Stimulated activated CD4-positive, alpha-beta T cell treated with anti-CD3 and anti-CD28 coated beads, Interleukin-12 subunit alpha, Interleukin-12 subunit beta, amount 100 ng/mL, for 48 hours (primary cell): ENCODE measurements at places on chromosomes 2 and 18.

DNA sequence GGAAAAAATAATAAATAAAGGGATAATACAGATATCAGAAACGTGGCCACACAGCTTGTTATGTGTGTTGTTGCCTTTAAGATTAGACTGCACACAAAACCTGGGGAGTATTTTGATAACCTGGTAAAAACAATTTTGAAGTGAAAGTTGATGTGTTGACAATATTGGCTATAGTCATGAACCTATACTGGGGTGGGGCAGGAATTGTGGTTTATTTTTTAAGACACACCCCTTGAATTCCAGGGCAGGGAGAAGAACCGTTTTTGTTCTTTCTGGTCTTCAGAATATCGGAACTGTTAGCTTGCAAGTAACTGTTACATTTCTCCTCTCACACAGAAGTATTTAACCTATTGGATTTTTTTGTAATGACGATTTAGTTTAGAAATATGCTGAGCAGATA is 80.4 kb downstream of the LIMS1 start:
- no peak for DNase-seq

DNA sequence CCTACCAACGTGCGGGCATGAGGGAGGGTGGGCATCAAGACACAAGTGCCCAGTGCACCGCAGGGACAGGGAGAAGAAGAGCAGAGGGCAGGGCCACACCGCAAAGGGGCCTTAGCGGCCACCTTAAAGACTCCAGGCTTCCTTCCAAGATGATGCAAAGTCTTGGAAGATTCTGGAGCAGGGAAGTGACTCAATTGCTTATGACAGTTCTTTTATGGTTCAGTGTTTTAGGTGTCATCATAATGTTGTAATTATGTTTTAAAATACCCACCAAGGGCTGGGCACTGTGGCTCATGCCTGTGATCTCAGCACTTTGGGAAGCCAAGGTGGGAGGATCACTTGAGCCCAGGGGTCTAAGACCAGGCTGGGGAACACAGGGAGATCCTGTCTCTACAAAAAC is 44.5 kb upstream of the SEMA4C start:
- no peak for DNase-seq

GRCh38 chr2:45070113-45070652 is 60.9 kb upstream of the SIX2 start:
- no peak for DNase-seq

DNA sequence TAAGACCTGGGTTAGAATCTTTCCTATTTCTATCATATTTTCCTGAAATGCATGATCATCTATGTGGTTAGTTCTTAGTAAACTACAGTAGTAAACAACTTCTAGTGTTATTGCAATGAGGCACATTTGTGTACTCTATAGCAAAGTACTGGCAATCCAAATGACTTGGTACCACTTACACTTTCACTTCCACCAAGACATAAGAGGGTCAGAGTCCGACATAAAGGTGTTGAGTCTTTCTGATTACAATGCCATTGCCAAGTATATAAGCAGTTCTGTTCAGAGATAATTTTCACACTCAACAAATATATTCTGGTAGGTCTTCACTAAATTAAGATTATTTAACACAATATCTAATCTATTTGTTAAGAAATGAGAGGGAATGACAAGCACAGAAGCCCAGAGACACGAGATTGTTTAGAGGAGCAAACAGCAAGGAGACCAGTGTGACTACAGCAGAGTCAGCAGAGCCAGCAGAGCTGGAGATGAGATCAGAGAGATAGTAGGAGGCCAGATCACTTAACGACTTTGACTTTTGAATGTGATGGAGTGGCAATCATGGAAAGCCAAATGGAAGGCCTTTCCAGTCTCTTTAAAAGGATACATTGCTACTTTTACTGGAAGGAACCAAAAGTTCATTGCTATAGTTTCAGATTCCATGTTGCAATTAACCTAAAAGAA is 27.5 kb downstream of the SOS1 start:
- no peak for DNase-seq

- no peak for DNase-seq
Observed at GRCh38 chr2:62920070-62920469, 130.6 kb upstream of the OTX1 start.

GRCh38 chr2:163601377-163601776 is 134.4 kb downstream of the FIGN start:
- no peak for DNase-seq

DNA sequence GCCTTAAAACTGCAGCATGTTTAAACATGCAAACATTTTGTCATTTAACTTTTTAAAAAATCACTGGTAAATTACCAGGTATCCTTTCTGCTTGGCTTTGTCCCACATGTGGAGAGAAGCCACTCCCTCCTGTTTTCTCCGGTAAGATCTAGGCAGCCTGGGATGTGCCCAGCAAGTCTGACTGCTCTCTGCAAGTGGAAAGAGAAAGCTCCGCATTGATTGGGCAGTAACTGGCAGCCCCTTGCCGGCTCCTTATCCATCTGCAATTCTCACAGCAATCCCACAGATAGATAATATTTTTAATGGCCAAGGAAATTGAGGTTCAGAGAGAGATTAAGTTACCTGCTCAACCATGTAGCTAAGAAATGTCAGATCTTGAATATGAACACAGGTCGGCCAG is 136.1 kb downstream of the TMEM200C start:
- no peak for DNase-seq

- DNase-seq = no peak
Observed at GRCh38 chr2:160322320-160322719, 122.2 kb upstream of the ITGB6 start.

DNA sequence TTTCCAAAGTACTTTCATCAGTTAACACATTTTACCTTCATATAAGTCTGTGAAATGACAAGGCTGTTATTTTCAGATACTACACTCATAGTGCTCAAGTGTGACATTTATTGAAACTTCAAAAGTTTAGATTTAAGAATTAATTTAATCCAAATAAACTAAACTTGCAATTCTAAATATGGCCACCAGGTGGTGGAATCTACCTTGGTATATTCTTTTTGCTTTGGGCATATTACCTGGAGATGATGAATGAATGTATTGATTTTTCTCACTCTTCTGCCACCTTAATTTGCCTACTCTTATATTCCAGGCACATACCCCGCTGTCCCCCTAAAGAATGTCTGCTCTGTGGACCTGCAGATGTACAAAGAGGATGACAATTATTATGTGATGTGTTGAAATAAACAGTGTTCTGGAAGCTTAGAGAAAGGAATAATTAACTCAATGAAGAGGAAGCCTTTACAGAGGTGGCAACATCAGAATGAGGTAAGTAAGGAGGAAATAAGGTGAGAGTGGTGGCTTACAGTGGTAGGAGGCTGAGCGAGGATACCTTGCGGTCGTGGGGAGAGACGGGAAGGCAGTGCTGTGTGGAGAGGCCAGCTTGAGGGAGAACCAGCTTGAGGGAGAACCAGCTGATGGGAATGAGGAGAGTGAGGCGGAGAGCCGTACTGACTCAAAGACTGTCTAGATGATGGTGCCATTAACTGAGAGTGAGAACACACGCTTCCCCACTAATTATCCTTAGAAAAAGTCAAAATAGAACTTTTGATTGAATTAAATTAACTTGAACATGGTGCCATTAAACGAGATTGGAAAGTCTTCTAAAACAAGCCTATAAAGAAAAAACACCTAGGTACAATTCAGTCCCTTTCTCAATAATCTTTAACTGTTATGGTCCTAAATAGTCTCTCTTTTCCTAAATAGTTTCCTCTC is 179.5 kb downstream of the CELF4 start:
- no peak for DNase-seq

DNA sequence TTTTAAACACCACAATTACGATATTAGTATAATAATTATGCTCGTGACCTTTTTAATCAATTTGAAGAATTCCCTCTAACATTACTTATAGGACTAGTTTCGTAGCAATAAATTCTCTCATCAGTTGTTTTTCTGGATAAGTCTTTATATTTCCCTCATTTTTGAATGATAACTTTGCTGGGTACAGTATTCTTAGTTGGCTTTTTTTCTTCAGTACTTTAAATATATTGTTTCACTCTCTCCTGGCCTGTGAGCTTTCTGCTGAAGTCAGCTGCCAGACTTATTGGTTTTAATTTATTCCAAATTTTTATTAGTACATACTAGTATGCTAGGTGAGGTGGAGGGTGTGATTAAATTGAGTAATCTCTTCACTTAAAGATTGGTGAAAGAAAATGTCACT is 123.8 kb upstream of the CNTNAP5 start:
- DNase-seq = no peak

DNA sequence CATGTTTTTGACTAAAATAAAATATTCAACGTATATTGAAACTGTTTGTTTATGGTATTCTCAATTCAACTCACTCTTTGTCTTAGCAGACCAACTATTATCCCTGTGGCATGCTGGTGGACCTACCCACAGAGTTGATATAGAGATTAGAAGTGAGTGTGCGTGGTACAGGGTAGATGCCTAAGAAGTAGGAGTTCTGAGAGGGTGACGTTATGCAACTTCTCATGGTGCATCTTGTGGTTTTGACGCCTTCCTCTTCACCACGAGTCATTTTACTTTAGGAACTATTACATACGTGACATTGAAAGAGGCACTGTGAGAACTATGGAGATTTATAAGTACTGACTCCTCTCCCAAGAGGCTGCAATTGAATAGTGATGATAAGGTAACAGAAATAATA is 26.6 kb upstream of the NAPG start:
- DNase-seq = no peak

DNA sequence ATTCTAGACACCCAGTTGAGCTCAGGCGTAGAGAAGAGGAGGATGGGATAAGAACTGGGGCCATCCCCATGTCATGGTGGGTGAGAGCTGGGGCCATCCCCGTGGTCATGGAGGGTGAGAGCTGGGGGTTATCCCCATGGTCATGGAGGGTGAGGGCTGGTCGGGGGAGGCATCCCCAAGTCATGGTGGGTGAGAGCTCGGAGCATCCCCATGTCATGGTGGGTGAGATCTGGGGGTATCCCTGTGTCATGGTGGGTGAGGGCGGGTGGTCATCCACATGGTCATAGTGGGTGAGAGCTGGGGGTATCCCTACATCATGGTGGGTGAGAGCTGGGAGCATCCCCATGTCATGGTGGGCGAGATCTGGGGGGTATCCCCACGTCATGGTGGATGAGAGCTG is 52.5 kb downstream of the IL1RL2 start:
- DNase-seq = no peak

DNA sequence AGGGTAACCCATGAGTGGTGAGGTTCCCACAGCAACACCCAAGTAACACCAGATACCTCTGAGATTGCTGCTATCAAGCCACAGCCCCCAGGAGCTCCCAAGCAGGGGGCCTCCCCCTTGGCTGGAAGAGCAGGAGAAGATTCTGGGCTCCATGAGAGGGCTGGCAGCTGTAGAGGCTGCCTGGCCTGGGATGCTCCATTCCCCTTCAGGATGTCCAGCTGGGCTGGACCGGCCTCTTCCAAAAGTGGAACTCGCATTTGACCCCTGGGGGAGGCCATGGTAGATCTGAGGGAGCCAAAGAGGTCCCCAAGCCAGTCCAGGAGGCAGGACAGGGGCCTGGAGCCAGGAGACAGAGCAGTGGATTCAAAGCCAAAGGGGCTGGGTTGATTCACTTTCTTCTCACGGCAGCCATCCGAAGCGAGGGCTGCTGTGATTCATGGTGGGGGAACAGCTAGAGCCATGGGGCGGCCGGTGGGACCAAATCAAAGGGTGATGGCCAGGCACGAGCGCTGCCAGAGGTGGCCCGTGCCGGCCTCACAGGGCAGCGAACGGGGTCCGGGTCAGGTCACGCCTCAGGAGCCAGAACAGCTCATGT is 95.3 kb upstream of the ID2 start:
- no peak for DNase-seq

GRCh38 chr2:191833356-191833755 is 13.5 kb downstream of the CAVIN2 start:
- DNase-seq = no peak

DNA sequence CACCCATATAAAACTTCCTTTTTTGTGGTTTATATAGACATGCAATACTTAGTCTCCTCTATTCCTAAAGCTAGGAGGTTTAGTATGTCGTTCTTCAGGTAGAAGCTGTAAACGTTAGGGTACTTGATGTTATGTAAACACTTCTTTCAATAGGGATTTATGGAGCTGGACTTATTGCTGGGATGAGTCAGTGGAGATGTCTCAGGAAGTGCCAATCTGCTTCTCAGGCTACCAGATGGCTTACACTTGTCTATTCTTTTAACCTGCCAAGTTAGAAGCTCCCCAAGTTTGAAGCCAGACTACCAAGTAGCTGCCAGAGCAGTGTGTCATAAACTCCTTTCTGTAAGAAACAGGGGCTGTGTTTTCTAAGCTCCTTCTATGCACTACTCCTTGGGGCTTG is 756.5 kb upstream of the LRRTM1 start:
- DNase-seq = no peak

GRCh38 chr2:121085801-121086200 is 199.2 kb downstream of the TFCP2L1 start:
- no peak for DNase-seq

GRCh38 chr2:26892133-26892532 is 44.2 kb downstream of the DPYSL5 start:
- DNase-seq = no peak

- DNase-seq = no peak
Observed at GRCh38 chr2:83536556-83536955, 922.5 kb downstream of the SUCLG1 start.

- no peak for DNase-seq
Observed at GRCh38 chr18:54852780-54853675, 24.8 kb downstream of the RAB27B start.

DNA sequence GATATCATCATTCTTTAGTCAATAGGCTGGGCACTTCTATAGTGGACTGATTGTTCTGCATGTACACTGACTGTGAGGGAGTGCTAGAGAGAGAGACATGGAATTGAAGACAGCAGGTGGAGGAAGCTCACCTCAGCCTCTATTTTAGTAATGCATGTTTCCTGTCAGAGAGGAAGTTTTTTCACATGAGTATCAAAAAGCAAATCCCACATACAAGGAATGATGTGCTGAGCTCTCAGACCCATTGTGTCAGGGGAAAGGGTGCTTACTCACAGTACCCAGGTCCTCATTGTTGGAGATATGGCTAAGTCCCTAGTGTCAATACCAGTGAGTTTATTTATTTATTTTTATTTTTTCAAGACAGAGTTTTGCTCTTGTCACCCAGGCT is 9.9 kb upstream of the CDK15 start:
- no peak for DNase-seq
